ENCODE measurements at places on chromosomes 1 and 21.

DNA sequence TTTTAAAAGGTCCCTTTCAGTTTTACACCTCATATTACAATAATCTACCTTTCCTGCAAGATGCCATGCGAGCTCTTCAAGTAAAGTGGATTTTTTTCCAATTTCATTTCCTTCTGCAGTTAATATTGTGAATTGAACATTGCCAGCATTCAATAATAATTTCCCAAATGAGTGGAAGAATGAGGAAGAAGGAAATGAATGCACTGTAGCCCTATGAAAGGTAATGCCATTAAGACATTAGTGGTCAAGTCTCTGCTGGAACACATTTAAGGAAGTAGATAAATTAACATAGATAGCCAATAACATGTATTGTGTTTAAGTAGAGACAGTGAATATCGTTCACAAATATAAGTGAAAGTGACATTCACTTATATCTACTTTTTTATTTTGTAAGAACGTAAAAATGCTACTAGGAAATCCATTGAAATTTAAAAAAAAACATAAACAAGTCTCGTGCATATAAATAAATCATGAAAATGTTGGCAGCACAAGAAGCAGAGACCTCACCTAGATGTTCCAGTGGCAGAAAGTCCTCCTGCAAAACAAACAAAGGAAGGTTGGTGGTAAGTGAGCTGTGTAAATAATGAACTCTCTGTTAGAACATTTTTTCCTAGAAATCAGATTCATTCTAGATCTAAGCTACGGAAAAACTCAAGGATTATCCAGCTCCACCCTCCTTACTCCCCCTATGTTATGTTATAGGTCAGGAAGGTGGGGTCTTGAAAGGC lies 17.7 kb downstream of the FCRL3 start:
- no peak for DNase-seq

- no peak for DNase-seq
Observed at GRCh38 chr1:103900005-103900404, 150.3 kb downstream of the AMY1C start.

DNA sequence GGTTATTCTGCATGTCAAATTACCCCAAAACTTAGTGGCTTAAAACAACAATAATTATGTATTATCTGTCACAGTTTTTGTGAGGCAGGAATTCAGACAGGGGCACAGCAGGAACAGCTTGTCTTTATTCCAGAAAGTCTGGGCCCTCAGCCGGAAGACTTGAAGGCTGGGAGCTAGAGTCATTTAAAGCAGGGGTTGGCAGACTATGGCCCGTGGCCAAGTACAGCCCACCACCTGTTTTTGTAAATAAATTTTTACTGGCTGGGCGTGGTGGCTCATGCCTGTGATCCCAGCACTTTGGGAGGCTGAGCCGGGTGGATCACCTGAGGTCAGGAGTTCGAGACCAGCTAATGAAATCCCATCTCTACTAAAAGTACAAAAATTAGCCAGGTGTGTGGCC lies 39.6 kb upstream of the KDM4A start:
- no peak for DNase-seq

- no peak for DNase-seq
Observed at GRCh38 chr1:109396871-109397580, 692 bp downstream of the SORT1 start.

GRCh38 chr21:20647607-20648006 lies 350.6 kb upstream of the NCAM2 start:
- DNase-seq: peak; percentile 52

GRCh38 chr1:236064674-236065508 lies at the start of gene NID1:
NID1 (minus strand) TSS chr1:236065090; CDS start chr1:236065079, 11 bp downstream.
- peak; percentile 69 for DNase-seq

- DNase-seq: no peak
Observed at GRCh38 chr1:20491866-20492265, 5.9 kb upstream of the CAMK2N1 start.

- no peak for DNase-seq
Observed at GRCh38 chr1:54814571-54814970, 13.4 kb upstream of the TTC22 start.

- no peak for DNase-seq
Observed at GRCh38 chr1:152519851-152520250, 5.6 kb downstream of the CRCT1 start.

DNA sequence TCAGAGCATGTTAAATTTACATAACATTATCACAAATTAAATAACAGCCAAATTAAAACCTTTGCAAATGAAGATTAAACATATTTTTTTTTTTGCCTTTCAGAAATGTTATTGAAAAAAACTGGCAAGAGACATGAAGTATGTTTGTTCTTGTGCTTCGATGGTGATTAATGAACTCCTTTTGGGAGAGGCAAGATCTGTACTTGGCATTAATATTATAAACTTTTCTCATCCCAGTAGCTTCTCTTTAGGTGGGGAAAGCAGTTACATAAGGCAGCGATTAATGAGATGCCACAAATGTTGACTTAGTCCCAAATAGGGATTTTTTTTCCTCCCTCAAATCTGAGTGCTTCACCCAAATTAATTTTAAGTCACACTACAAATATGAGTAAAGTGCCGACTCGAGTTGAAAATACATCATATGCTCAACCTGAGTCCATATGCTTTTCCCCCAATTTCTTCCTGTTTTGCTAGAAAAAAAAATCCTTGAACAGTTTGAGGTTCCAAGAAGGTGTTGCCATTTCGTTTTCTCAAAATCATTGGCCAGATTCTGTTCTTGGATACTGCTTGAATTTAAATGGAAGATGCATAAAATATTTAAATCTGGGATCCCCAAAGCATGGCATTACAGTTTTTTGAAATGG lies 294.5 kb downstream of the VAV3 start:
- no peak for DNase-seq

DNA sequence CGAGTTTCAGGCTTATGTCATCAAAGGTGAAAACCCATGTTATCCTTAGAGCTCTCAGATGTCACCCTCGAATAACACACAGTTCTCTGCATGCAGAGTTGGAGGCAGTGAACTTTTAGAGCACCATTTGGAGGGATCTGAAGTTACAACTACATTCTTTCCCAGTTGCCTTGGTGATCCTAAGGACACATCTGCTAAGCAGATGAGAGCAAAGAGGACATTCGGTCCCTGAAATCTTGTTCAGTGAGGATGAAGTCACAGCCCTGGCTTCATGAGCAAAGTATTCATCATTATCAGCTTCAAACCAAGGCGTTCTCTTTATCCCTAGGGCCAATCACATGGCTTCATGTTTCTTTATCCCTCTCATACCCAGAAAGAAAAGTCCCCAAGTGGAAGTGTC lies 23.1 kb upstream of the MCOLN2 start:
- DNase-seq: peak; percentile 55

GRCh38 chr1:151534662-151535278 lies 5.3 kb upstream of the TUFT1 start:
- DNase-seq: peak; percentile 32

DNA sequence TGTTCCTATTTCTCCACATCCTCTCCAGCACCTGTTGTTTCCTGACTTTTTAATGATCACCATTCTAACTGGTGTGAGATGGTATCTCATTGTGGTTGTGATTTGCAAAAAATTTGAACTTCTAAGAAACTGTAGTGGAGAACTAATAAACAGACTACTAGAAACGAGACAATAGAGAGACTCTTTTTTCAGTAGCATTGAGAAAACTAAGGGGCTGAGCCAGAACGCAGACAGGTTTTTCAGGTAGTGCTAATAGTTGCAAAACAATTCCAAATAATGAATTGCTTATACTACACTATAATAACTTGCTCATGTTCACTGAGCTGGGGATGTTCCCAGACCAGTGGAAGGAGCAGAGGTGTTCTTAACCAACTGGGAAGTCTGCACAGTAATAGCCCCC lies 98.8 kb upstream of the DPH5 start:
- DNase-seq: no peak

GRCh38 chr21:10639123-10639522 lies 117.7 kb downstream of the TPTE start:
- DNase-seq: no peak
